T-helper 1 cell (primary cell): ENCODE measurements at places on chromosomes 6 and 20.
A peak's percentile ranks its signal among the peaks of the same experiment; 100 is the strongest.

GRCh38 chr6:30396833-30397479, 52.0 kb downstream of the RPP21 start:
- peak; percentile 74 for DNase-seq

DNA sequence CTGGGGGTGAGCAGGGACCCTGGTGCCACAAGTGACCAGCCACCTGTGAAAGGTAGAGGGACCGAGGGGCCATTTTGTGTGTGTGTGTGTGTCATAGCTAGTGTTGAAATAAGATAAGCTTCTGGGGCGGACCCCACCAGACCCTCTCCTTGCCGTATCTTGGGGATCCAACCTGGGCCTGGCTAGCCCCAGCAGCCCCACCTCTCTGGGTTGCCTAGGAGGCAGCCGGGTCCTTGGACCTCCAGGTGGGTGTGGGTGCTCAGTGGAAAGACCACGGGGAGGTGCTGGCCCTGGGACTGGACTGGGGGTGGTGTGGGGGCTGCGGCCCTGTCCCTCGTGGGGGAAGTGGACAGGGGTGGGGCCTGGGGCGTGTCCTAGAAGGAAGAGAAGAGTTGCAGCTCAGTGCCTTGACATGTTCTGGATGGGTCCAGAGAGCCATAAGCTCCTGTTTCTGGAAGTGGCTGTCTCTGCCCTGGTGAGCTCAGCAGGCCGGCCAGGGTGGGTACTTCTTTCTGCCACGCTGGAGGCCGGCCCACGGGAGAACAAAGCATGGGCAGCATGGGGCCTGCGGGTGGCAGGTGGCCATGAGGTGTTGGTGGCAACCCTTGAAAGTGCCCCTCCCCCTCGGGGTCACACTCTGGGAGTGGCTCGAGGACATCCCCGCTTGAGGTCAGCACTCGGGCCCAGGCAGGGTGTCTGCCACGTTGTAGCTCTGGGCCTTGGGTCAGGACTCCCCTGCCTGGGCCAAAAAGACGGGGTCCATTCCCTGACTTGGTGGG, 8.4 kb downstream of the RBBP8NL start:
- no peak for DNase-seq

DNA sequence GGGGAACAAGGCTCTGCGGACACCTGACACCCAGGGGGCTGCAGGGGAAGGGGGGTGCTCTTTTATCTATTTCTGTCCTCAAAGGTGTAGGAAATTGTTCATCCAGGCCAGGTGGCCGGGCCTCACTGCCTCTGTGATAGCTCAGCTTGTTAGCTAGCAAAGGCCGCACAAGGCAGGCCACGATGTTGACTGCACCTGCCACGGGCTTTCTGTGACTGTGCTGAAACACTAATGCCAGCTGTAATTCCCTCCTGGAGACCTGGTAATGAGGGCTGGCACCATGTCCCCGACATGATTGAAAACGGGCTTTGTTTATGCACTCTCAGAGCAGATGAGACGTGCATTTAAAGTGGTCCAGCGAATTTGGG, 61.4 kb upstream of the APCDD1L start:
- no peak for DNase-seq

DNA sequence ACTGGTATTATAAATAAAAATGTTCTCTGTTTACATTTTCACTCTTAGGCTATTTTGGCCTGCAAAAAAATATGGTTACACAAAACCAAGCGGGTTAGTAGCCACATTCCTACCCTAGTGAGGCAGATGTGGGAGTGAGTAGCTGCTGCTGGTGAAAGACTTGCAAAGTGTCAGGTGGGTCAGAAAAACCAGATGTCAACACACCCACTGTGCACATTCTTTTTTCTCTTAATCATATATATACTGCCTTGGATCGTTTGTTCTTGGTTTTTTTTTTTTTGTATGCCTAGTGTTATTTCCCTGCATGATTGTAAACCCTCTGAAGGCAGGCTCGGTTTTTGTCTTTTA, 68.0 kb upstream of the TFB1M start:
- no peak for DNase-seq

GRCh38 chr20:4765681-4766080, 44.0 kb downstream of the PRND start:
- no peak for DNase-seq

- no peak for DNase-seq
Observed at GRCh38 chr6:133730881-133731280, 158.0 kb upstream of the TCF21 start.

- peak; percentile 25 for DNase-seq
Observed at GRCh38 chr20:5845681-5846615, 95.7 kb downstream of the SHLD1 start.

- no peak for DNase-seq
Observed at GRCh38 chr20:45685896-45686295, 15.9 kb upstream of the WFDC11 start.

- no peak for DNase-seq
Observed at GRCh38 chr6:5250911-5251310, 9.8 kb downstream of the LYRM4 start.
